LoVo (cell line): ENCODE measurements at places on chromosomes 4 and X.

GRCh38 chr4:3369781-3370674, 71.7 kb upstream of the HGFAC start:
- no peak for DNase-seq

DNA sequence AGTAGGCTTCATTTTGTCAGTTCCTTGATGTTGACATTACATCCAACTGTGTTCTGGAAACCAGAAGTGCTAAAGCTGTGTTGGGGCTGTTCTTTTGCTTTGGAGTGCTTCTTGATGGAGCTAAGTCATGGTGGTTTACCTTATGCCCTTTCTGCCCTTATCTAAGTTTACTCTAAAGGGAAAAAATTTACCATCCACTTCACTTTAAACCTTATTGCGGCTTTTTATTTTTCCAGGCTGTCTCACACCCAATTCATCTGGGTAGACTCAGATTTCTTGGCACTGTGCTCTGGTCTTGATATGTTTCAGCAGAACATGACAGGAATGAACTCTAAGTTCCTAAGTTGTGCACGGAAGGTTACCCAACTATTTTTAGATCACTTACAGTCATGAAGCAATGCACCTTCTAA, 104.7 kb upstream of the TTC29 start:
- no peak for DNase-seq

GRCh38 chr4:140049024-140049848, 104.7 kb downstream of the MAML3 start:
- peak; percentile 57 for DNase-seq

DNA sequence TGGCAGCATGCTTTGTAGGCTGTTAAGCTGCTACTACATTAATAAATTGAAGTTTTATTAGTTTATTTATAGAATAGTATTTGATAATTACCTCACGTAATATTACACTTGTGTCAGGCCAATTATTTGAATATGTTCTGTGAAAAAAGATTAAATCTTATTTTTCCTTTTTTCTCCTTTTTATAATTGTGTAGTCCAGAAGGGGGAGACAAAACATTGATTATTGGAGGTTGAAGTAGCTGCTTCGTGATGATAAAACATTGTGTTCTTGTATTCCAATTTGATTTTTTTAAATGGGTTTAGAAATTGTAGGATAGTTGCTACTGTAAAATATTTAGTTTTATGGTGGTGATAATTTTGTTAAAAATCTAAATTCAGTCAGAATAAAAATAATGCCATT, 85.7 kb downstream of the DIAPH2 start:
- no peak for DNase-seq

DNA sequence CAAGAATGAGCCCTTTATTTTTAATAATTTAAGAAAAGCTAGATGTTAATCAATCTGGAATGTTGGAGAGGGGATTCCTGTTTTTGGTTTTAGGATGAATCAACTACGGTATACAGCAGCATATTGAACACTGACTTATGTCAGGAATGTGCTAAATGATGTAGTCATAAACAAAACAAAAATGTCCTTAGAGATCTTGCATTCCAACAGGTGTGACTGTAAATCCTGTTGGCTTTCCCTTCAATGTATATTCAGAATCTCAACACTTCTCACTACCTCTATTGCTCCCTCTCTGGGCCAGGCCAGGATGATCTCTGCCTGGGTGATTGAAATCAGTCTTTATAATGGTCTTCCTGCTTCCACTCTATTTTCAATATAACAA, 37.8 kb upstream of the BDH2 start:
- DNase-seq, result no peak
